ENCODE measurements at places on chromosomes 6 and 20.

- DNase-seq: no peak
Measured at GRCh38 chr6:537114-537513, 119.8 kb downstream of the HUS1B start.

GRCh38 chr6:44485601-44486401 lies 98.3 kb downstream of the CDC5L start:
- no peak for DNase-seq

DNA sequence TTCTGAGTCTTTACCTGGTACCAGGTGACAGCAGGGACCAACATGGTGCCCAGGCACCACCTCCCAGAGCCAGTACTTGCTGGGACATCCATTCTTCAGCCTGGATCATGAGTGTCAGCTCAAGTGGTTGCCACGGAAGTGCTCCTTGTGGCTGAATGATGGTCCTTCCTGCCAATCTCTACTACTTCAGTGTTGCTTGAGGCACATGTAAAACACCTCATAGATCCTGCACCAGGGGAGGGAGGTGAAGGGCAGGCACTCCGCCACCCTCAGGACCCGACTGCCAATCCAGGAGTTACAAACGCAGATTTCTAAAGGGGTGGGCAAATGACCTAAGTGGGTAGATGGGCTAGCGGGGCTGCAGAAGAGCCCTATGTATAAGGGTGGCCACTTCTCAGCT lies 226.0 kb downstream of the PREX1 start:
- DNase-seq: no peak

GRCh38 chr6:79864001-79864400 lies 83.4 kb downstream of the ELOVL4 start:
- no peak for DNase-seq

DNA sequence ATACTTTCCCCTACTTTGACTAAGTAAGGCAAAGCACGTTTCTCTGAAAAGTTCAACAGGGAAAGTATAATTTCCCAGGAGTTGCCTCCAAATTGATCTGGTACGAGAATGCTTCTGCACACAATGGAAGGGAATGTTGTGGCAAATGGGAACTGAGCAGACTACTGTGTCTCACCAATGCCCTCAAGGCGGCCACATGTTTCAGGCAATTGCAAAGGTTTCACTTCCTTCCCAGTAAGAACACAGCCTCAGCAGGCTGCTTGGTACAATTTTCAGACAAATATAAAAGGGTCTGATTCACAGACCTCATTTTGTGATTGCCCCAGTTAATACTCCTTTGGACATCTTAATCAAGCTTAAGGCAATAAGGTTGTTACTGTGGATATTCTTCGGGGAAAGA lies 71.2 kb downstream of the KIAA0319 start:
- no peak for DNase-seq

DNA sequence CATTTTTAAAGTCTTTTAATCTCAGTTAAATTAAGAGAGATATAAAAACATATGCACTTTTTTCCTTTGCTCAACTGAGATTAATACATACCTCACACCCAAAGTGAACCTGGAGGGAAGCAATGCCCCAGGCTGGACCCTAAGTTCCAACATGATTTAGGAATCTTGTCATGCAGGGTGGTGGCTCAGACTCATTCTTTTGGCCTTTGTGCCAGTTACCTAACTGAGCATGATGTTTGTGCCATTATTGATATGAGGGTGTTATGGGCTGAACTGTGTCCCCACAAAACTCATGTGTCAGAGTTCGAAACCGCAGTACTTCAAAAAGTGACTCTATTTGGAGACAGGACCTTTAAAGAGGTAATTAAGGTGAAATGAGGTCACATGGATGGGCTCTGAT lies 188.0 kb downstream of the ARHGAP18 start:
- no peak for DNase-seq

GRCh38 chr20:41748051-41748450 lies 129.9 kb upstream of the CHD6 start:
- no peak for DNase-seq

- peak; percentile 67 for DNase-seq
Measured at GRCh38 chr6:40328386-40328985, 258.7 kb downstream of the LRFN2 start.

- DNase-seq: no peak
Measured at GRCh38 chr6:54191461-54191860, 80.2 kb downstream of the MLIP start.

DNA sequence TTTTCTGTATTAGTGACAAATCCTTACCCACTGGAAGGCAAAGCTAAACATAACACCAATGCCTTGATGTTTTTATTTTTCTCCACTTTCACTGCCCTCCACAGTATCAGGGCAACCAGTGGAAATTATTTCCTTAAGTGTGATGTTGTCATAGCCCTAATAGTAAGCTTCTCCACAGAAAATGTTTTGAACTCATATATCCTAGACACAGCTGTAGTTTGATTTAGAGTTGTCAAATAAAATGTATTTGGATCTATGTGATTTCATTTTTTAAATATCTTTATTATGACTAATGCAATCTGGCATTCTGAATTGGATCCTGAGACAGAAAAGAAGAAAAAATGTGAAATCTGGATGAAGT lies 70.9 kb upstream of the UFL1 start:
- no peak for DNase-seq

DNA sequence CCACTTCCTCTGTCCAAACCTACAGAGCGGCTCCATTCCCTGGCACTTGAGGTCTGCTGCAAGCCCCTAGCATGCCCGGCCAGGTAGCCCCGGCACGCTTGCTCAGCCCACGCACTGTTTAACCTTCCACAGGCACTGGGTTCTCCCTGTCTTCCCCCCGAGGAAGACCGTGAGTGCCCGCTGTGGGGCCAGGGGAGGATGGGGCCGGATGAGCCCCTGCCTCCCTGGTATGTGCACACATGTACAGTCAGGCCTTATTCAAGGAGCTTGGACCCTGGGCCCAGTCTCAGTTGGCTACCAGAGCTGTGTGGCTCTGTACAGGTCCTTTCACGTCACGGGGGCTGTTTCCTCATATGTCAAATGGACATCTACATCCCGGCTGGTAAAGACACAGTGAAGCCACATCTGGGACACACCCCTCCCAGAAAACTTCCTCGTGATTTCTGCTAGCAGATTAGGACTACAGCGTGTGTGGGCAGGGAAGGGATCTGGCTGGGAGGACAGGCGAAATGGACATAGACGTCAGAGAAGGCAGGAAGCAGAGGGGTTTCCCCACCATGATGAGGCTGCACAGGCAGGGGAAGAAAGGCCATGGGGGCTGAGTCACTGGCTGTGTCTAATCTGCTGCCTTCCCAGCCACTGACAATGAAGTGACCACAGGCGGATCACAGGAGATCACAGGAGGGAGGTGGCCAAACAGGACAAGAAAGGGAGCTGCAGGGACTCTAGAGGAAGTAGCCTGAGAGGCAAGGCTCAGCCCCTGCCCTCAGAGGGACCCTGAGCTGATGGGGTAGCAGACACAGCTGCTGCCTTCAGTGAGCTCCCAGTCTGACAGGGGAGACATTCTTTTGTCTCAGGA lies 62.9 kb downstream of the MRPL14 start:
- DNase-seq: no peak

DNA sequence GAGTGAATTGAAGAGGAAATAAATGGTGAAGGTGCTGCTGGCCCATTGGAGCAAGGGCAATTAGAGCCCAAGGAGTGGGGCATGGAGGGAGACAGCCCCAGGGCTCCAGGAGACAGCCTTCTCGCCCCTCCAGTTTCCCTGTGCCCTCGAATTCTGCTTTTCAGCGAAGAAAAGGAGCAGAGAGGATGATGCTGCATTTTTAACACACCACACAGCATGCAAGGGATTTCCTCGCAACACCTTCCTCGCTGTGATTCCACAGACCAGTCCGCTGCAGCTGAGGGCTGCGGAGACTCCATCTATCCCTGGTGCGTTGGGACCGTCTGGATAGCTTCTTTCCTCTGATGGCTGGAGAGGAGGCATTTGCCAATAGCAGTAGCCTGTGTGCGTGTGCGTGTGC lies 41.7 kb downstream of the PTCHD4 start:
- no peak for DNase-seq

DNA sequence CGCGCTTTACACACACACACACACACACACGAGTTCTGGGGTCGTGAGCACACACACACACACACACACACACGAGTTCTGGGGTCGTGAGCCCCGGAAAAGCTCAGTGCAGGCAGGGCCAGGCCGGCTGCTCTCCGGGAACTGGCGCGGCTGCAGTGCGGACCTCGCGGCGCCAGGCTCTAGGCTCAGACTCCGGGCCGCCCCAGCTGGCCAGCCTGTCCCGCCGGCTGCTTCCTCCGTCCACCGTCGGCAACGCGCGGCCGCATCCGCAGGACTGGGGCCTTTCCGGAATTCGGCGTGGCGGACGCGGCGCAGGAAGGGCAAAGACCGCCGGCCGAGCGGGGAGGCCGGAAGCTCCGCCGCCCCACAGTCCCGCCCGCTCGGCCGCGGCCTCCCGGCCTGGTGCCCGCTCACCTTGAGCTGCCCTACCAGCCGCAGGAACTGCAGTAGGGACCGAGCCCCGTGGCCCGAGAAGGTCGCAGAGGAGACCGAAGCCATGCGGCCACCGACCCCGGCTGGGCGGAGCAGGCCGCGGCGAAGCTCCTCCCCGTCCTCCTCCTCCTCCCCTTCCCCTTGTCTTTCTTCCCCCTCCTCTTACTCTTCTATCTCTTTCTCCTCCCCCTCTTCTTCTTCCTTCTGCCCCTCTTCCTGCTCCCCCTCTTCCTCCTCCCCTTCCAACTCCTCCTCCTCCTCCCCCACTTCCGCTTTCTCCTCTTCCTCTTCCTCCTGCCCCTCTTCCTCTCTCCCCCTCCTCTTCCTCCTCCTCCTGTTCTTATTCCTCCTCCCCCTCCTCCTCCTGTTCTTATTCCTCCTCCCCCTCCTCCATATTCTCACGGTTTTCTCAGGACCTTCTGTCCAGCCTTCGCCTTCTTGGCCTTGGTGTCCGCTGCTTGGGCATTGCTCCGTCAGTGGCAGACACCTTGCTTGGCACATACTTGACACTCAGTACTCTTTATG lies at the start of gene HDDC2:
Gene HDDC2, minus strand, starts transcription at position 533 of the 957 bp plus-strand sequence. Its CDS starts 35 bp downstream, at position 498.
- peak; percentile 56 for DNase-seq

DNA sequence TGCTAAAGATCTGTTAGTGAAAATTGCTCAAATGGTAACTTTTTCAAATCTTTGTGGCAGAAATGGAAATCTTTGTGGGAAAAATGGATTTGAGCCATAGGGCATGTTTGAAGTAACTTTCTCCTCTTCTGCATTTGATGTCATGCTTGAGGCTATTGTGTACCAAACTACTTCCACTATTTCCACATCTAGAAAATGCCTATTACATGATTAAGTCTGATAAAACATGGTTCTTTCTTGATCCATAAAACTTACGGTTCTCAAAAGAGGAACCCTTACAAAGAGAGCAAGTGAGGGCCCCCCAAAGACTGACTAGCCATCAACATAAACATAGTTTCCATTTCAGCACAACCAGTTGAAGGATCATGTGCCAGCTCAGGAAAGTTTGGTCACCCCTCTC lies 150.6 kb downstream of the NFATC2 start:
- DNase-seq: no peak

DNA sequence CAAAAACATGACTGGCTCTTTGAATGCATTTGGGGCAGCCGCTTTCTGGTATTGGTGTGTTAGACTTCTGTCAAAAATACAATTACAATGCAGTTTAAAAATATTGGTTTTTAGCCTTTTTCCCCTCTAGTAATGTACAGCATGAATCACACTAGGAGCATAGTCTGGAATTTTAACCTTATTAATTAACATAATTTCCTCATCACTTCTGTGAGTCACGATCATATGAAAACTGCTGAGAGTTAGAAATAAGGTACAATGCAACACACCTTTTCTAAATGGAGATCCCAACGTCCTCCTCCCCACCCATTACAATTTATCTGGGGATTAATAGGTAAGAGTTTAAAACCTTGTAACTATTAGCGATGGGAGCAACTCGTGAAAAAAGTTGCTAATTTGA lies 297.1 kb upstream of the RIMS1 start:
- DNase-seq: no peak

DNA sequence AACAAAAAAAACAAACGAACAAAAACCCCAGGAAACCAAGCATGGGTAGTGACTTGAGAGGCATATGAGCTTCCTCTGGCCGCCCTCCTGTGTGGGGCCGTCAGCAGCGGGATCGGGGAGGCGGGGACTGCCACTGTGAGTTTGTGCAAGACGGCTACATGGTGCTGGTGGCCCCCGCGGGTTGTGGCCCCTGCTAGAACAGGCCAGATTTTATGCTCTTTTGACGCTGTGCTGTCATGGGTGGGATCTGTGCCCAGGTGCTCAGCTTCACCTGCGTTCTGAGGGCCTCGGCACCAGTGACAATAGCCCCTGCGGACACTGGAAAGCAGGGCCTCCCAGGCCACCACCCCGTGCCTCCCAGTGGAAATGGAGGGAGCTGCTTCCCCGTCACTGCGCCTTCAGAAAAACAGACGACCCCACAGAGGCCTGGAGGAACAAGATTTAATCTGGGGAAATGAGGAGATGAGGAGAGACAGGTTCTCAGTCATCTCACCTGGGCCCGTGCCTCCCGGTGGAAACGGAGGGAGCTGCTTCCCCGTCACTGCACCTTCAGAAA lies 4.7 kb upstream of the KCNQ2 start:
- no peak for DNase-seq

DNA sequence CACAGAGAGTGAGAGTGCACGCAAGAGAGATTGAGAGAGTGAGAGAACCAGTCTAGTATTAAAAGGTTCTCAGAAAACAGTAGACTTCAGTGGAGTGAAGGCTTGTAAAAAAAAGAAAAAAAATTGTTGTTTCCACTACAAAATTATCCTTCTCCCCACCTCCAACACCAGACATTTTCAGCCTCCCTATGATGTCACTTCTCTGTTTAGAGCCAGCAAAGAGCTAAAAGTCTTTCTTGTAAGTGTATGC lies 77.8 kb downstream of the BACH2 start:
- DNase-seq: no peak

- no peak for DNase-seq
Measured at GRCh38 chr6:121330516-121330915, 3.8 kb downstream of the TBC1D32 start.

- no peak for DNase-seq
Measured at GRCh38 chr6:446418-447366, 55.1 kb downstream of the IRF4 start.

- DNase-seq: no peak
Measured at GRCh38 chr6:42128460-42129359, 13.7 kb downstream of the C6orf132 start.

DNA sequence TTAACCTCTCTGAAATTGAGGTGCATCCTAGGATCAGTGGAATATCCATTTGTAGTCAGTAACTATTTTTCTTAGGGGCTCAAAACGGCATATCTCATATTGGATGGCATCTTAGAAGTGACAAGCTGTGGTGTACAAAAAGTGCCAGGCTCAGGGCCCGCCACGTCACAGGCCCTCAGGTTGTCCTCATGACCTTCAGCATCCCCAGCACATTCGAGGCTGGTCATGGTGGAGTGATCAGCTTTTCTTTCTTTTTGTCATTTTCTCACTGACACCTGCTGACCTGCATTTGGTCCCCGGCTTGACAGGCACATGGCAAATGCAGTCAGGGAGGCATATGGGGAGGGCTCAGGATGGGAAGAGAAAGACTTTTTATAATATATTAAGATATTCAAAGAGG lies 7.1 kb upstream of the E2F1 start:
- DNase-seq: no peak
